ENCODE measurements at places on chromosomes 11 and 22. TPM values are rescaled to one million over a fixed set of nuclear protein-coding genes. Genes with fewer than 3 reads are reported as not detected.
A peak's percentile ranks its signal among the peaks of the same experiment; 100 is the strongest.

DNA sequence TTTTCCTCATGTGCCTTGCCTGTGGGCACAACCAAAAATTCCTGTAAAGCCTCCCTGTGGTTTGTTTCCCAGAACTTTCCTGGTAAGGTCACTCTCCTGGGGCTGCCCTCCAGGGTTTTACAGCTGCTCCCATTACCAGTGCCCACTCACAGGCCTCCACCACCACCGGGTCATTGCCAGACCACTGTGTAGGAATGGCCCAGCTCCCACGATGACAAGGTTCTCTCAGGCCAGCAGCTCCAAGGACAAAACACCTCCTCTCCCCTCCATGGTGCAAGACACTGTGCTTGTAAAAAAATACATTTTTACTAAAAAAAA is 96.1 kb upstream of the AKIP1 start:
- no peak for DNase-seq

DNA sequence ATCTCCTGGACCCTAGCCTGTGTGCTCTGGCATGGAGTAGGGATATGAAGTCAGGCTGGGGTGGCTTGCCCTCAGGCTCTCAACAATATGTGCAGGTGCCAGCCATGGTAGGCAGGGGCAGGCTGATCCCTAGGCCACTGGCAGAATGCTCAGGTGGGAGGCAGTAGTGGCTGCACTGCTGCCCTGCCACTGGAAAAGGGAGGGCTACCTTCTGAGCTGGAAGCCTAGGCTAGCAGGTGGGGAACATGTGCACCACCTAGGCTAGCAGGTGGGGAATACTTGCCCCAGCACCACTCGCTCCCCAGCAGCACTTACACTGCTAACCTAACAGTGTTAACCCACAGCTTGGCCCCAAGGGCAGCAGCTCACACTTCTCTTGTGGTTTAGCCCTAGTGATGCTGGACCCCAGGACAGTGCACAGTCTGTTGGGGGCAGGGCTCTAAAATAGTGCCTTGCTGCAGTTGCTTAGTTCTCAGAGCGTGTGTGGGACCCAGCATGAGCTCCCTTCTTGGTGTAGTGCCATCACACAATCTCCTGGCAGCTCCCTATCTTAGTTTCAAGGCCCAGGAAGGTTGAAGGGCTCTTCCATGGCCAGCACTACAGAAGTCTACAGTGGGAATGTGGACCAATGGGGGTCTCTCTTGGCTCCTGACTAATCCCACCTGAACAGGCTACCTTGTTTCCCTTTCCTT is 130.8 kb downstream of the FCHSD2 start:
- DNase-seq: no peak

Gene PKDREJ
- not detected for total RNA-seq

- peak; percentile 65 for DNase-seq
These were observed 668.0 kb downstream of the ETS1 start for GRCh38 chr11:127919206-127920000.

DNA sequence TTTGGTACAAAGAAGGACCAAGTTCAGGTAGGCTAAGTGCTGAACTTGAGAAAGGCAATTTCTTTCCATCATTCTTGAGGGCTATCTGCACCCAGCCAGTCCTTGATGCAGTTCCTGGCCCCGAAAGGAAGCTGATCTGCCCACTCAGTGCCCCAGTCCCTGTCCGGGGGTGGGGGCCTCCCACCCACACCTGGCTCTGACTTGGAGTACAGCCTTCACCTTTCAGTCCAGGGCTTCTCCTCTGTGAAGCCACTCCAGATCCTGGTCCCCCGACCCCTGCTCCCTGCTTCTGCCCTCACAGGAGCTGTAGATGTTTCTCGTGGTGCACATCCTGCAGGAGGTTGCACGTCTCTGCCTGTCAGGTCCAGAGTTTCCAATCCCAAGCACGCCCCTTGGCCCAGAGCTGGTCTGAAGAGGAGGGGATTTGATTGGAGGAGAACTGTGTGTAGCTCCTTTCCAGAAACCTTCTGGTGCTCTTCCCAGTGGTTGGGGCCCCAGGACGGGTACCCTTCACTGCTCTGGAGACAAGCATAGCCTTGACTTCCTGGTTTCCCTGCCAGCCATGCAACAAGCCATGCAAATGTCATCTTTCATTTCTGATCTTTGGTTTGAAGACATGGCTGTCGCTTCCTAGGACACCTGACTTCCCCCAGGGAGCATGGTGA is 75.3 kb downstream of the BCR start:
- DNase-seq: no peak

- peak; percentile 28 for DNase-seq
These were observed 33.3 kb downstream of the ELF5 start for GRCh38 chr11:34480314-34480713.

Gene YPEL4
- total RNA-seq: not detected

GRCh38 chr11:63767267-63767564 is 1.4 kb downstream of the ZFTA start:
- no peak for DNase-seq

Gene TTC38
- total RNA-seq: 39.9 TPM

DNA sequence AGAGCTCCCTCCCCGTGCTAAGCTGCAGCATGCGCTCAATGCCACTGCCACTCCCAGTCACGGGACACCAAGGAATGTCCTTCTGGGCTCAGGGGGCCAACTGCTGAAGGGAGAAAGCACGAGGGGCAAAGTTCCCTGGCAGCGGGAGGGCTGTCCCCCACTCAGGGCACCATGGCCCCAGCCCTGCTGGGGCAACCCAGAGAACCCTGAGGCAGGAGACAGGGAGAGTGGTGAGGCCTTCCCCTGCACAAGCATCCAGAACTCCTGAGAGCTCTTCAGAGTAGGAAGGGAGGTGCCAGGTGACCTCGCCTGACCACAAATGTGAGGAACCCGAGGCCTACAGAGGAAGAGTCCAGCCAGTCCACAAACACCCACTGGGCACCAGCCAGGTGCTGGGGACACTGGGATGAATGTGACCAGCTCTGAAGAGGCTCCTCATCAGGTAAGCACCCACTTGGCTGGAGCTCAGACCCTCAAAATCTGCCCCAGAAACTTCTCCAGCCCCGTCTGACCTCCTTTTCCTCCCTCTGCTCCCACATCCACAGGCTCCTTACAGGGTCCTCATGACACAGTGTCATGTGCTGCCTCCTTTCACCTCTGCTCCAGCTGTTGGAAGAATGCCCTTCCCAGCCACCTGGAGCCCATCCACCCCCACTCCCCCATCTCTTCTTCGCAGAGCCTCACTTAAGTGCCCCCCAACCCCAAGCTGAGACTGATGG is 15.6 kb downstream of the GDPD5 start:
- DNase-seq: no peak

Gene SLC25A45
- 0.82 TPM for total RNA-seq

DNA sequence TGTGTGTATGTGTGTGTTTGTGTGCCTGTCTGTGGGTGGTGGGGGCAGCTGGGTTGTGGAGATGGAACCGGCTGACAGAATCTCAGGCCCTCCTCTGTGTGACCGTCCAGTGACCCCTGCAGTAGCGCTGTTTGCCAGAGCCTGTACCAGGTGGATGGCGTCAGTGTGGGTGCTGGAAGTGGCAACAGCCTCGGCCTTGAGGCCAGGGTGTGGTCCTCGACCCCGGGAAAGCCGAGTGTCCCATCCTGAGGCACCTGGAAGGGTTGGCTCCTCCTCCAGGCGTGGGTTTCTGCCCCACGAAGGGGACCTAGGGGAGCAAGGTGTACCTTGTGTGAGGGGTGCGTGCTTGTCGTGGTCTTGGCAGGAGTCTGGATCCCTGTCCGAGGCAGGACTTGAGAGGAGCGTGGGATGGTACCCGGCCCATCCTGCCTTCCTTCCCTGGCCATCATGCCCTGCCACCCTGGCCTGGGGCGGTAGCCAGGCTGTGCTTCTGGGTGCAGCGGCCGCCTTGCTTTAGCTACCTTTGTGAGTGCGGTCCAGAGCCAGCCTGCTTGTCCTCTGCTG is 16.5 kb downstream of the TPCN2 start:
- no peak for DNase-seq

DNA sequence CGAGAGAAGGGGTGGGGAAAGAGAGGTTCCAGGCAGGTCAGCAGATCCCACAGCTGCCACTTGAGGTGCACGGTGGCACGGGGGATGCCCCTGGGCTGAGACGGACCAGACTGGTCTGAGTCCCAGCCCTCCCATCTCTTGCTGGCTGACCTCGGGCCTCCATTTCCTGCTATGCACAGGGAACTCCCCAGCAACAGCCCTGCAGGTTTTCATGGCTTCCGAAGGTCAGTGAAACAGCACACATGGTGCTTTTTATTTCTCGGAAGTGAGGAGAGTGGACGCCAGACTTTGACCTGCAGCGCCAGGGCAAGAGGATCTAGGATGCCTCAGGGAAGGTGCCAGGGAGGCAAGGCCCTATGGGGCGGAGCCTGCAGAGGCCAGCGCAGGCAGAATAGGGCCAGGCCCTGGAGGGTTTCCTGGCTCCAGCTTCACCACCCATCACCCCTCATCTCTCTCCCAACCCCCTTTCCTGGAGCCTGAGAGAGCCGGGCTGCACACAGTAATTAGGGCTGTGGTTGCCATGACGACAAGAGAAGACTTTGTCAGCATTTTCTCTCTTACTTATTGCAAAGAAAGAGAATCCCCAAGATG is 29.5 kb downstream of the SLC22A12 start:
- no peak for DNase-seq

GRCh38 chr22:16810188-16810802 is 14.9 kb downstream of the XKR3 start:
- DNase-seq: no peak

DNA sequence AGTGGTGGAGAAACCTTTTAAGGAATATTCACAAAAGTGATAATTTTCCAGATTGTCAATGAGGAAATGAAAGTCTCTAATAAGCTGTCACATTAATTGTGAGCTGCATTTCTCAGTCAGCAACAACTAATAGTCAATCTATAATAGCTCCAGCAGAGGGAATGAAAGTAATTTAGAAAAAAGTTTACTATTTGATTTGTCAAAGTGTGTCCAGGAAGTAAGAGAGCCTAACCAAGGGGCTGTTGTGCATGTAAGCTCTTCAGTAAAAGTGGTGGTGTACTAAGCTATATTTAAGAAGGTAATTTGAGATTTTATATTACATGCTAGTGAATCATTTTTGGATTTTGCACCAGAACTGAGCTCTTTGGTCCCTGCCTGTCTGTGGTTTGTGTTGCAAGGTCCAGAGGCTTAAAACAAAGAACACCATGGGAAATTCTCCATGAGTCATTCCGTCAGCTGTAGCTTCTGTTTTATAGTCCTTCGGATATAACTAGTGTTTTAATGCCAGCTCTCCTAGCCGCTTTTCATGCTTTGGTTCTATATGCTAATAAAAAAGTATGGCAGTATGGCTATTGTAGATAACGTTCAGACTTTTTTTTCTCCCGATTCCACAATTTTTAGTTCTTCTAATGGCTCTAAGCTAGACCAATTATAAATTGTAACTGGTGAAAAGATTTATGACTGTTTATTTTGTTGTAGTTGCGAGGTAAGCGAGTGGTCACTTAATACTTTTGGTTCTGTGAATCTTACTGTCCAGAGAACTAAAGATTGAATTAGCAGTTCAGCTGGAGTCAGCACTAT is 64.6 kb downstream of the ARHGEF12 start:
- peak; percentile 96 for DNase-seq

Gene LMO2
- 2.5 TPM for total RNA-seq

Gene GRM5
- 0.17 TPM for total RNA-seq

Gene B4GAT1
- total RNA-seq: 20.4 TPM

DNA sequence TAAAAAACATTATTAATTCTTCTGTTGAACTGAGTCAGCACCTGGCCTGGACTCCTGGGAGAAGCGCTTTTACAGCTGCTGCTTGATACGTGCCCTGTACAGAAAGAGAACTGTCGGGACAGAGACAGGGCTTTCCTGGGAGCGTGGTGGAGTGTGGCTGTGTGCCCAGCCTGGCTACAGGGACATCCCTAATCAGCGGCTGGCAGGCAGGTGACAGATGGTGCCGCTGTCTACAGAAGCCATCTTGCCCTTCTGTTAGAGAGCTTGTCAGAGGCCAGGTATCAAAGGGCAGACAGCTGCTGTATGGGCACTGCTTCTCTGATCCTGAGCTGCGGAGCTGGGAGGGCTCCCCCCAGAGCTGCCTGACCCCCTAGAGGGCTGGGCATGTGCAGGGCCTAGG is 361.8 kb downstream of the TENM4 start:
- no peak for DNase-seq

DNA sequence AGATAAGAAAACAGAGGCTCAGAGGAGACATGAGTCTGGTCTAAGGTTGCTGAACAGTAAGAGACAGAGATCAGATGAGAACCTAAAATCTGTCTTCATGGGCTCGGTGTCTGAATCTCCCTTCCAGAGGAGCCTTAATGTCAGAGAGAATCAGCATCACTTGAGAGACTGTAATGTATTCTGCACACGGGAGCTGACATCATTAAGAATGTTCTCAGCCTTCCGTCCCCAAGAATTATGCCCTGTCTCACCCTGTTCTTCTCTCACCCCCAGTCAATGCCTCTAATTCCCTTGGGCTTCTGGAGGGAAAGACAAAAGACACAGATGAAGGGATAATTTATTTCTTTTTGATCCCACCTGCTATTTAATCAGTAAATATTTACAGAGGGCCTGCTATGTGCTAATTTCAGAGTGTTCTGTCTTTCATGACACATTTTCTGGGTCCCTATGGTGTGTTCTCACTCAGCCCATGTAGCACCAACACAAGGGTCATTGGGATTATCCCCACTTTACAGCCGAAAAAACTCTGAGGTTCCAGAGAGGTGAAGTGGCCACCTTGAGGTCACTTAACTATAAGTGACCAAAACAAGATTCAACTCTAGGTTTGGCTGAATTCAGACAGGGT is 61.8 kb downstream of the CD82 start:
- DNase-seq: no peak

Gene SERHL2
- 0.27 TPM for total RNA-seq

Gene ZNF214
- total RNA-seq: 4.0 TPM

Gene CARD18
- not detected for total RNA-seq

- no peak for DNase-seq
These were observed 2.0 kb upstream of the CEP126 start for GRCh38 chr11:101912823-101913284.

DNA sequence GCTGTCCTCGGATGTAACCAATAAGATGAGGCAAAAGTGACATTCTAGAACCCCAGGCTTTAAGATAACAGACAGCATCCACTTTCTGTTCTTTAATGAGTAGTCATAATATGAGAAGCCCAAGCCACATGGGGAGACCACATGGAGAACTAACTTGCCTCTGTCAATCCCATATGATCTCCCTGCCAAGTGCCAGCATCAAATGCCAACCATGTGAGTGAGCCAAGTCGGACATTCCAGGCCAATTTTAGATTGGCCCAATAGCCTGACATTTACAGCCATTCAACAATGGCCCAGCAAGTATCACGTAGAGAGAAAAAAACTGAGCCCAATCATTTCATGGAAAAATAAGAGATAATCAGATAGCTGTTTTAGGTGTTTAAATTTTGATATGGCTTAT is 2048.3 kb upstream of the RAG2 start:
- no peak for DNase-seq

GRCh38 chr22:36858156-36858555 is 2.6 kb upstream of the NCF4 start:
- DNase-seq: no peak

Data from kidney epithelial cell (primary cell).